ENCODE measurements at places on chromosomes 3 and 15. TPM values are rescaled to one million over a fixed set of nuclear protein-coding genes. Genes with fewer than 3 reads are reported as not detected.

GRCh38 chr3:30576946-30577345 lies 29.5 kb upstream of the TGFBR2 start:
- no peaks in the 10 kb centered on the region for H3K27me3 ChIP-seq
- no peak overlapping the region for H3K27ac ChIP-seq
- H3K4me3 ChIP-seq = no peak overlapping the region
- H3K36me3 ChIP-seq = peaks cover 2% of the 10 kb centered on the region

- no peaks in the 10 kb centered on the region for H3K4me1 ChIP-seq
- H3K27me3 ChIP-seq = no peaks in the 10 kb centered on the region
- no peak overlapping the region for H3K27ac ChIP-seq
- no peak for DNase-seq
- no peak overlapping the region for H3K4me3 ChIP-seq
Measured at GRCh38 chr15:85741662-85742061, 53.1 kb downstream of the KLHL25 start.

GRCh38 chr3:98701071-98701675 lies 62.0 kb upstream of the ST3GAL6 start:
- no peak overlapping the region for H3K27ac ChIP-seq
- no peak for DNase-seq
- no peaks in the 10 kb centered on the region for H3K4me1 ChIP-seq
- no peak overlapping the region for H3K4me3 ChIP-seq

DNA sequence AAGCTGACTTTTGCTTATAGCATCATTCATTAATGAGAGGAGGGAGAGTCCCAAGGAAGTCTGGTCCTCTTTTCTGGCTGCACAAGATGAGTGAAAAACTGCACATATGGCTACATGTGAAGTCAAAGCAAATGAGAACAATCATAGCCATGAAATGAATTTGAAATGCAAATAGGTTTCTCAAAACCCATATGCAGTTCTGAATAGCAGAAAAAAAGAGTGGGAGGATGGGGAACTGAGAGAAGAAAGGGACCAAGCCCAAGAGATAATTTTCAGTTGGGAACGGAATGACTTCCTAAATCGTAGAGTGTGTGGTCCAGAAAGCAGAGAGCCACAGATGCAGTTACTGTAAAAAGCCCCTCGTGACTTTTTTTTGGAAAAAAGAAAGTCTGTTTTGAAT lies 66.3 kb downstream of the GTPBP8 start:
- peaks cover 4% of the 10 kb centered on the region for H3K36me3 ChIP-seq
- H3K4me1 ChIP-seq = peaks cover 6% of the 10 kb centered on the region
- no peak overlapping the region for H3K4me3 ChIP-seq
- no peaks in the 10 kb centered on the region for H3K27me3 ChIP-seq
- H3K27ac ChIP-seq = no peak overlapping the region
- no peak for DNase-seq

DNA sequence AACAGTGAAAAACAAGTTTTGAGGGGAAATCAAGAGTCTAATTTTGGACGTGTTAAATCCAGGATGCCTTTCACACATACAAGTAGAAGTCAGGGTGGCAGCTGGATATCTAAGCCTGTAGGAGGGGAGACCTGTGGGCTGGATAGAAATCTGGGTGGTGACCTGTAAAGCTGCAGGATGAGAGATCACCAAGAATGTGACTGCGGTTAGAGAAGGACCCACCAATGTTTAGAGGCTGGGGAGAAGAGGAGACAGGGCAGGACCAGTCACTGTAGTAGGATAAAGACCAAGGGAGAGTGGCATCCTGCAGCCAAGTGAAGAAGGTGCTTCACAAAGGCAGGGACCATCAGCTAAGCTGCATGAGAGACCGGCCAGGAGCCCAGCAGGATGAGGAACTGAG lies 36.2 kb downstream of the MRAS start:
- H3K4me1 ChIP-seq = no peaks in the 10 kb centered on the region
- H3K36me3 ChIP-seq = no peaks in the 10 kb centered on the region
- no peak overlapping the region for H3K27ac ChIP-seq
- no peak overlapping the region for H3K4me3 ChIP-seq

DNA sequence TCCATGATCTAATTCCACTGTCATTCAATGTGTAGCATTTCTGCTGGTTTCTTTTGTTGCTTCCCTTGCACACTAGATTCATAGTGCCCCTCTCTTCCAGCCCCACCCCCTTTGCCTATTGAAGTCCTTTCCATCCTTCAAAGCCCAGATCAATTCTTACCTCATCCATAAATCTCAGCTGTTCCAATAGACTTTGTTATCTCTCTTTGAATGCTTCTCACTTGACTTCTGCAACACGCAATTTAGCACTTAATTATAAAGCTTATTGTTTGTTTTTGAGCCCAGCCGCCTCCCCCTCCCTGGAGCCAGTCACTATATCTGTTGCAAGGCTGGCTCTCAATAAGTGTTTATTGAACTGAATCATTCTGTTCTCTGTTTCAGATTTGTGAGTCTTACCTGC lies 174.6 kb upstream of the TBL1XR1 start:
- no peaks in the 10 kb centered on the region for H3K27me3 ChIP-seq
- H3K4me3 ChIP-seq = no peak overlapping the region
- peaks cover 1% of the 10 kb centered on the region for H3K36me3 ChIP-seq
- no peak overlapping the region for H3K27ac ChIP-seq

- peaks cover 40% of the 10 kb centered on the region for H3K36me3 ChIP-seq
- no peak overlapping the region for H3K27ac ChIP-seq
- no peak for DNase-seq
- H3K4me1 ChIP-seq = peaks cover 56% of the 10 kb centered on the region
- no peak overlapping the region for H3K4me3 ChIP-seq
Measured at GRCh38 chr3:171186383-171186782, 159.9 kb upstream of the SLC2A2 start.

GRCh38 chr15:32843219-32843815 lies 125.5 kb downstream of the GREM1 start:
- no peak overlapping the region for H3K27ac ChIP-seq
- DNase-seq = no peak
- no peak overlapping the region for H3K4me3 ChIP-seq
- H3K4me1 ChIP-seq = no peaks in the 10 kb centered on the region

DNA sequence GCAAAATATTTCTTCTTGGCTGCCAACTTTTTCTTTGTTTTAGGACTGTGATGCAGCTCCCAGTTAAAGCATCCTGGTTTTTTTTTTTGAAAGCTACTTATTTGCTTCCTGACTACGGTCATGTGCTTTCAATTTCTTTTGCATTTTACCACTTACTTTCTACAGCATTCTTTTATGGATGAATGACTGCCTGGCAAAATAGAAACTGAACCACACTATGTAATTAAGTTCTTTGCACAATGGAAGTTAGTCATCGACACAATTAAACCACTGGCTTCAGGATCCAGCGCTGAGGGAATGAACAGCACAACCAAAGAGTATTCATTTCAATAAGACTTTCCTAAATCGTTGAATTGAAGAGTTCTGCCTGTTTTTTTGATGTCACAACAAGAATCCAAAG lies 82.2 kb upstream of the EPHA3 start:
- no peak for DNase-seq
- H3K4me3 ChIP-seq = no peak overlapping the region
- no peak overlapping the region for H3K27ac ChIP-seq
- H3K27me3 ChIP-seq = no peaks in the 10 kb centered on the region
- no peaks in the 10 kb centered on the region for H3K36me3 ChIP-seq

- no peak overlapping the region for H3K27ac ChIP-seq
- no peak overlapping the region for H3K4me3 ChIP-seq
- peaks cover 8% of the 10 kb centered on the region for H3K27me3 ChIP-seq
- no peak for DNase-seq
- H3K36me3 ChIP-seq = no peaks in the 10 kb centered on the region
Measured at GRCh38 chr3:138448631-138449030, 14.2 kb downstream of the ESYT3 start.

Gene WHAMM
- 7.1 TPM for total RNA-seq

Gene BOC
- 2.1 TPM for total RNA-seq

Gene TPRG1
- 11.2 TPM for total RNA-seq

Gene SLC24A5
- not detected for total RNA-seq

Gene SEMA3G
- total RNA-seq = 0.13 TPM

Gene RHCG
- not detected for total RNA-seq

All from activated T-helper 1 cell treated with anti-CD3 and anti-CD28 coated beads, Interleukin-12 subunit alpha, Interleukin-12 subunit beta, Interleukin-2, Interleukin-4 antibody, amounts not matched to agents 30 ng/mL and 10 ng/mL and 1 ng/mL, durations not matched to agents 14 hours and 24 hours and 36 hours (primary cell).